ENCODE measurements at places on chromosomes 6 and 20.
A peak's percentile ranks its signal among the peaks of the same experiment; 100 is the strongest.

- DNase-seq = no peak
Measured at GRCh38 chr6:166933396-166933795, 23.0 kb downstream of the RNASET2 start.

- DNase-seq = no peak
Measured at GRCh38 chr20:58322083-58322482, 12.6 kb downstream of the RAB22A start.

DNA sequence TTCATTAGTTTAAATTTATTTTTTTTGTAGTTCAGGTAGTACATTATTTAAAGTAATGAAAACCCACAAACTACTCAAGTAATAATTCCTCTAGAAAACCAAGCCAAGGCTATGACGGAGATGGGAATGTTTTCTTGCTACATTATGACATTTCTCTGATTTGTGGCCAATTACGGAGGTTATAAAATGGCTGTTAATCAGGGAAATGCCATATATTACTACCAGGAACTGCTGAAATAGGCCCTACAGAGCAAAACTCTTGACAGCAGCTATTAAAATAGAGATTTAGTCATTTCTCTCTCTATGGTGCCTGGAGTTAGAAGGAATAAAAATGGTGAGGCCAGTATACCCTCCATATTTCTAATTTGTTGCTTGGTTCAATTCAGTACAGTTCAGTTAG is 280.0 kb downstream of the ARHGAP18 start:
- no peak for DNase-seq

- DNase-seq = no peak
Measured at GRCh38 chr6:49551078-49551865, 804 bp downstream of the C6orf141 start.

GRCh38 chr6:32163559-32164258 is 686 bp upstream of the EGFL8 start:
- DNase-seq = no peak

DNA sequence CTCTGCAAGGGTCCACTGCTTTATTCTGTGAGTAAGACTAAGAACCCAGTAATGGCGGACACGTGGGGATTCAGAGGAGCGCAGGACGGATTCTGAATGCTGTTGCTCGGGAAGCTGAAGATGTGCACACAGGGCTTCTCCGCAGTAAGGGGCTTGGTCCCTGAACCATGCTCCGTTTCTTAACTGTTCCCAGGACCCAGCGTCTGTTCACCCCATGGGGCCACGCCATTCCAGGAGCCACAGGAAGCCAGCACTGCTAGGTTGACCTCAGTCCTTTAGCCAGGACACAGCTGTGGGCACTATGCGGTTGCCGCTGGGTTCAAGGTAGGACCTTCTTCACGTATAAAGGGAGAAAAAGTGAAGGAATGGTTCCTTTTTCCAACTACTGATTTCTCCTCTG is 59.8 kb downstream of the IRF4 start:
- no peak for DNase-seq

DNA sequence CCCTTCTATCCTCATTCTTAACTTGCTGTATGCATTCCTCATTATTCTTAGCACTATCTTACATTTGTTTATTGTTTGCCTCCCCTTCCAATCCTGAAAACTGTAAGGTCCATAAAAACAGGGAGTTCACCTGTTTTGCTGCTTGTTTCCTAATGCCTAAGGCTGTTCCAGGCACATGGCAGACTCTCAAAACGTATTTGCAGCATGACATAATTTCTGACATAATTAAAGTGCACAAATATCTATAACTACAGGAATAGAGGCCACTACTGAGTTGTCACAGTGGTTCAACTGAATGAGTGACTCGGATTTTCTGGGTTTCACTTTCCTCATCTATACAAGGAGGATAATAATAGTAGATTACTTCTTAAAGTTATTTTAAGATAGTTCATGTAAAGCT is 83.0 kb downstream of the HFE start:
- no peak for DNase-seq

GRCh38 chr6:56652994-56653393 is 10.3 kb upstream of the DST start:
- DNase-seq = no peak

DNA sequence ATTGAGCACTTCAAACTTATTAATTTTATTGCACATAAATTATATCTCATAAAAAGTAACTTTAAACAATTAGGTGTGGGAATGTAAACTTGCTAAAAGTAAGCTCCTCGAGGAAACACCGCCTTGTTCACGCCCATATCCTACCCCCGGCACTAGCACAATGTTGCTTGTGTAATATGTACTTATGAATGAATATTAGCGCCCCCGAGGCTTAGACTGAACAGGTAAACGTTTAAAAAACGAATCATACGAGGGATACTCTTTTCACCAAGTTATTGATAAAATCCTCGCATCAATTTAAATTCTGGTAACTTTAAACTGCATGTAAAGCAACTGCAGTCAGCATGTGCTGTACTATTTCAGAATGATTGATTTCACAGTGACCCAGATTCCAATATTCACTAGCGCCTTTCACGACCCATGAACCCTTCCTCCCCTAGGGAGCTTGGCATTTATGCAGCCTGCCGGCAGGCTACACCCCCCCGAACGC is 637 bp downstream of the TFB1M start:
- DNase-seq = no peak

DNA sequence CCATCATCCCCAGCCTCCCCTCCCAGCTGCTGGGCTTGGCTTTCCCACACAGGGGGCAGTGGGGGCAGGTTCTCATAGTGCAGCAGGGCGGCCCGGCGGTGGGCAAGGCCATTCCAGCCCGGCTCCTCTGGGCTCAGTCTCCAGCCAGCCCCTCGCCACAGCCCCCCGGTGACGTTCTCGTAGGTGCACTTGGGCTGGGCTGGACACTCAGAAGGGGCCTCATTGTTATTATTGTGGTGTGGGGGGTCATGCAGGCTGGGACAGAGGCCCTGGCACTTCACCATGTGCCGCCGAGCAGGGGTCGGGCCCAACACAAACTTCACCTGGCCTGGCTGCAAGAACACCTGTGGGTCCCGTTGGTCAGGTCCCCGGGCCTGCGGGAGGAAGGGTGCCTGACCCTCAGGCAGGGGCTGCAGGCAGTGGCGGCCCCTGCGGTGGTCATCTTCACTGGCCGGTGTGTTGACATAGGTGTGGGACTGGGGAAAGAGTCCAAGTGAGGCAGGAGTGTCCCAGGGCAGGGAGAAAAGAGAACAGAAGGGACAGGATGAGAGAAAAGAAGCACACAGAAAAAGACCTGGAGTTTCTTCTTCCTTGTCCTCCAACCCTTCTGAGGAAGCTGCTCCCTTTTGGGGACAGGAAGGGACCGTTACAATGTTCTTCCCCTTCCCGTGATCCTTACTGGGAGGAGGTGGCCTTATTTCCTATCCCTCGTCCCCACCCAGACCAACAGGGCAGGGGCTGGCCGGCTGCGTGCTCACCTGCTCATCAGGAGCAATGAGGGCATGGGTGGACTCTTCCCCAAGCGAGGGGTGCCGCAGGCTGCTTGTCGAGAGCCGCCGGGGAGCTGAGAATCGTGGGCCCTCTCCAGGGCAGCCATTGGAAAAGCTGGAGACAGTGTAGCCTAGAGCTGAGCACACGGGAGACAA is 8.4 kb downstream of the FRS3 start:
- no peak for DNase-seq

GRCh38 chr6:48994811-48995210 is 468.2 kb downstream of the MMUT start:
- DNase-seq = no peak

- DNase-seq = peak; percentile 13
Measured at GRCh38 chr6:30357678-30358540, 13.0 kb downstream of the RPP21 start.

DNA sequence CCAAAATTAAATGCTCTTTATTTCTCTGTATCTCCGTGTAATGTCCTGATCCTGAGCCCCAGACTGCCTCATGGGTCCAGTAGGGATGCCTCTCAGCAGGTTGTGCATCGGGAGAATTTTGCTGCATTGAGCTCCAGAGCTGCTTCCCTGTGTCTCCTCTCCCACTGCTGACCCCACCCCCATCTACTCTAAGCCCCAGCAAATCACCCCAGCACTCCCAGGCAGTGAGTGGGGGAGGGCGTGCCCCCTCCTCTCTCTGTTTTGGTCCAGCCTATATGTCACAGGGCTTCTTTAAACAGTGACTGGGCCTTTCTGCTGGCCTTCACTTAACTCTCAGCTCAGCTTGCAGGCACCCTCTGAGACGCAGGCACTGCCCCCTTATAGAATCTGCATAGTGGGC is 228.8 kb upstream of the QKI start:
- DNase-seq = no peak

DNA sequence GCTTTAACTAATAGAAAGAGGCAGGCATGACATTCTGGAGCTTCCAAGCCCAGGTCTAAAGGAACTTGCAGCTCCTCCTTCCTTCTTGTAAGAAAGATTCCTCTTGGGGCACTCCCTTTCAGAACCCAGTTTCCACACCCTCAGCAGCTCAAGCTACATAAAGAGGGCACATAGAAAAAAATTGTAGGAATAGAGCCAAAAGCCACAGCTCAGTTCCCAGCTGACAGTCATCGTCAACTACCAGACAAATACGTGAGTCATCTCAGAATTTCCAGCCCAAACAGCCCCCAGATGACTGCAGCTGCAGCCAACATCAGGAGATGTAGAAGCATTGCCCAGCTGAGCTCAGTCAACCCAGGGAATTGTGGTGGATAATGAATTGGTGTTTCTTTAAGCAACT is 349.8 kb upstream of the ARID1B start:
- no peak for DNase-seq

GRCh38 chr6:69026243-69026642 is 391.2 kb downstream of the ADGRB3 start:
- no peak for DNase-seq

- no peak for DNase-seq
Measured at GRCh38 chr6:18561037-18561750, 174.0 kb downstream of the RNF144B start.

DNA sequence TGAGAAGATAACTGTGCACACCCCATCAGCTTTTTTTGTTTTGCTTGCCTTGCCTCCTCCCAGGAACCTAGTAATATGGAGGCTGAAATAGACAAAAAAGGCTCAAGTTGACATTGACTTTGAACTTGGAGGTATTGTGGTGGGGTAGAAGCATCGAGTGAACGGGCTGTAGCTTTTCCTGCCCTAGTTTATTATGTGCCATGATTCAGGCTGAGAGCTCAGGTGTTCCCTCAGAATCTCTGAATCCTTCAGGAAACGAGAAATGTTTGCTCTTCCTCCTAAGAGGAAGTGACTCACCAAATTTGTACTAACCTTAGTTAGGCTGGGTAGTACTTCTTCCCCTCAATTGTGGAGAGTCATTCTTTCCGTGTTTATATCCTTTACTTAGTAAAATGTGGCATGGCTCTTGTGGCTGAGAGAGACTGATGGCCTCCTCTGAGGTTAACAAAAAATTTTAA is 98.8 kb downstream of the SASH1 start:
- DNase-seq = no peak

DNA sequence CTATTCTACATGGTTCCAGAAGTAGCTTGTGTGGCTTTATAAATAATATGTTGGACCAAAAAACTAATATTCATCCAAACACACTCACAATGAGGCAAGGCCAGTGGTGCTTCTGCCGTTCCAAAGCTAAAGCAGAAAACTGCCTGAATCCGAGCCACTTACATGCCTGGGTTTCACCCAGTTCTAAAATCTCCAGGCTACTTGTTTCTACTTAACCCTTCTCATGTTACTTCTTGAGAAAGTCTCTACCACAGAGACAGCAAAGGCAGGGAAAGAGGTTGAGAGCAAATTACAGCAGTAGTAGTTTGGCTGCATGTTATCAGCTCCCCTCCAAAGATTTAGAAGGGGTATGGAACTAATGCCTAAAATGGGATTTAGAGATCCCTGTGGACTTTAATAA is 62.0 kb downstream of the FAXC start:
- DNase-seq = no peak

- no peak for DNase-seq
Measured at GRCh38 chr6:168161371-168161750, 82.3 kb upstream of the FRMD1 start.

- DNase-seq = no peak
Measured at GRCh38 chr20:59603781-59604541, at the start of gene PHACTR3. Gene PHACTR3 (plus strand): TSS chr20:59604540. CDS start chr20:59605015, 475 bp downstream.
